Epithelial cell of proximal tubule (primary cell): ENCODE measurements at places on chromosomes 1 and 21. TPM values are rescaled to one million over a fixed set of nuclear protein-coding genes. Genes with fewer than 3 reads are reported as not detected.
A peak's percentile ranks its signal among the peaks of the same experiment; 100 is the strongest.

DNA sequence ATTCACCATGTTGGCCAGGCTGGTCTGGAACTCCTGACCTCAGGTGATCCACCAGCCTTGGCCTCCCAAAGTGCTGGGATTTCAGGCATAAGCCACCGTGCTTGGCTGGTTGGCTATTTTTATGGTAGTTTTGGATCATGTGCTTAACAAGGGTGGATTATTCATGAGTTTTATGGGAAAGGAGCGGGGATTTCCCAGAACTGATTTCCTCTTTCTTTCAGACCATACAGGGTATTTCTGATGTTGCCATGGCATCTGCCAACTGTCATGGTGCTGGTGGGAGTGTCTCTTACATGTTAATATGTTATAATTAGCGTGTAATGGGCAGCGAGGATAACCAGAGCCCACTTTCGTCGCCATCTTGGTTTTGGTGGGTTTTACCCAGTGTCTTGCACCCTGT lies 3.2 kb downstream of the TRPM2 start:
- DNase-seq, result no peak

Gene DRAM2
- total RNA-seq, result 46.4 and 53.2 TPM in 2 replicates

DNA sequence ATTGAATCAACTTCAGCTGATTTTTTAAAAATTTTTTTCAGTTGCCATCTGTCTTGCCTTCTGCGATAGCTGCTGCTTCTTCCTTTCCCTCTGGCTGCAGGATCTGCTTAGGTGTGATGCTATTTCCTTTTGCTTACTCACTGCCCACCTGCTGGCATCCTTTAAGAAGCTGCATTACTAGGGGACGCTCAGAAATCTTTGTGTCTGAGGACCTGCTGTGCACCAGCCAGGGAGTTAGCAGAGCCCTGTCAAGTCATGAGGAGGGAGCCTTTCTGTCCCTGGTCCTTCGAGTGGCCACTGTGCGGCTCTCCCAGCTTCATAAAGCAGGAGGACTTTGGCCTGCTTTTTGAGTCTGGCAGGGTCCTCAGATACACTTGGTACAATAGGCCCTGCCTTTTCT lies 327.8 kb downstream of the USH2A start:
- no peak for DNase-seq

Gene SLC2A5
- not detected in 2 replicates for total RNA-seq

DNA sequence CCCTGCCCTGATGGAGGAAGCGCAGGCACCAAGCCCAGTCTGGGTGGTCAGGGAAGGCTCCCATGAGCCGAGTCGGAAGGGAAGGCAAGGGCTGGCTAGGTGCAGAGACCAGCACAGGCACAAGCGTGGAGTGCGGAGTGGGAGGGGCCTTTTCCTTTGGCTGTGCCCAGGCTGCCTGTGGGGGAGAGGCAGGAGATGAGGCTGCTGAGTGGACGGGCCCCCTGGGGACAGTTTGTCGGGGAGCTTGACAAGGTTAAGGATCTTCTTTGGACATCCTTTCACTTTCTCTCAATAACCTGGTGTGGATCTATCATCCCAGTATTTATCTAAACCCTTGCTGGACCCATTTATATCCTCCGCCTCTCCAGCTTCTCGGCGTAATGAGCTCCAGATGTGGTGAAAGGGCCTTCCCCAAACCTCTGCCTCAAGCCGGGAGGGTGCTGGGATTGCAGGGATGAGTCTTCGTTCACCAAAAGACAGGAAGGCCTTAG lies 42.9 kb downstream of the EPHB2 start:
- no peak for DNase-seq

GRCh38 chr1:18505666-18506065 lies 24.9 kb downstream of the KLHDC7A start:
- no peak for DNase-seq

Gene MIXL1
- total RNA-seq, result 0.51 TPM in 1 of 2 replicates, not detected in the other

DNA sequence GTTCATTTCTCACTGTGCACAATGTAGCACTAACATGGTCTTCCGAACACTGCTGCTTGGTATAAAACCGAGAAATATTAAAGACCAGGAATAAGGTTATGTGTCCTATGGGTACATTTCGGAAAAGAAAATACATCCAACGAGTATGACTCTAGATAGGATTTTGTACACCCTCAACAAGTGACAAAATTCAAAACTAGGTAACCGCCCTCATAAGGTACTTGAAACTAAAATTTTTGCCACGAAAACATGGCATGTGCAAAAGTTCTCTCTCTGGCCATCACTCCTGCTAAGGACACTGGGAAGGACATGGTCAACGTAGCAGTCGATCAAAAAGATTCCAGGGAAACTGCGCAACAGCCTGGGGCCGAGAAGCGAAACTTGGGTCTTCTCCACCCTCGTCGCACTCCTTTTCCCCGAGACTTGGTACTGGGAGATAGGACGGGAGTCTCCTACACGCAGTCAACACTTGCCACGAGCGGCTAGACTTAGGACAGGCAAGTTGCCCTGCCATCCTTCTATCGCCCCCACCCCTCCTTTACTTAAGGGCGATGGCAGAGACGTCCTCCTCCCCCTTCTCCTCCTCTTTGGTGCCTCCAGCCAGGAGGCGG lies 338 bp upstream of the TOR1AIP1 start:
- no peak for DNase-seq

DNA sequence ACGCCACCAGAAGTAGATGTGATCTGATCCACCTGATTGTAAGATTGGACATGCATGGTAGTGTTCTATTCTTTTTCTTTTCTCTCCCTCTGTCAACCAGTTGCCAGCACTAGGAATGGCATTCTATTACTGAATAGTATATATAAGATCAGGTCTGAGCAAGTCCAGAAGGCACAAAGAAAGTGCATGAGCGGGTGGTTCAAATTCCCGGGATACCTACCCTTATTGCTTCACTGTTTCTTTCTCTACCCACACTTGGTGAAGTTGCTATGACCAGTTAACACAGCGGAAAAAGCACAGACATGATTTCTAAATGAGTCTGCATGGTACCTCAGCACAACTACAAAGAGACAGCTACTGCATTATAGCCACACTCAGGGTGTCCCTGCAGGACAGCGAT lies 64.0 kb downstream of the SLC9A1 start:
- no peak for DNase-seq

DNA sequence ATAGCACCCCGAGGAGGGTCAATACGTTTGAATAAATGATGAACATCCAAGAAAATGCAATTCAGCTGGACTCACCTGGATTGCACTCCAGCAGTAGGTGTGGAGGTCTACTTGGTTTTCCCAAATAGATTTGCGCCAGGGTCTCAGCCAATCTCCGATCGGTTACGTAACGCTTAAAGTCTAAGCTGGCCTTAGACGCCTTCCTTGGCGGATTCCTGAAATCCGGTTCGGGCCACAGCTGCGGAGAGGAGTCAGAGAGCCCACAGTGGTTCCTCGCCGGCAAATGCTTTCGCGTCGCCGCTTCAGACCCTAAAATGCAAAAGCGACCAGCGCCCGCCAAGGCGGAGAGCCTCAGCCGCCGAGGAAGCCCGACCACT lies 322 bp downstream of the TFB2M start:
- DNase-seq, result no peak

- no peak for DNase-seq
Measured at GRCh38 chr1:20356850-20357459, 66.3 kb downstream of the VWA5B1 start.

DNA sequence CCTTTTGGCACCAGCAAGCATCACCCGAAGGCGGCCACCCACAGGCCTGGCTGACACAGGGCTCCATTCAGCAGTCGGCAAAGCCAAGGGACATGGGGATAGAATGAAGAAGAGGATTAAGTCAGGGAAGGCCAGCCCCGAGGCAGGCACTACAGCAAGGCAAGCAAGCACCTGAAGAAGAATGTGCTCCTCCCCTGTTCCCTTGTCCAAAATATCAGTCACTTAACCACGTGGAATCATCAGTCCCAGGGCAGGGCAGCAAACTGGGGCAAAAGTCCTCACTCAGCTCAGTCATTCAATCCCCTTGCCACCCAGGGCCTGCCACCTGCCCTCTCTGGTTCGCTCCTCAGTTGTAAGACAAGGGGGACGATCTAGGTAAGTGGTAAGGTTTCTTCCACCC lies 9.3 kb downstream of the KANK4 start:
- DNase-seq, result no peak

- DNase-seq, result no peak
Measured at GRCh38 chr1:66413838-66414175, 120.1 kb upstream of the SGIP1 start.

GRCh38 chr1:29673669-29674626 lies 437.6 kb downstream of the PTPRU start:
- no peak for DNase-seq

- no peak for DNase-seq
Measured at GRCh38 chr1:220708936-220709801, 19.0 kb downstream of the C1orf115 start.

- DNase-seq, result peak; percentile 27
Measured at GRCh38 chr1:170545476-170545875, 13.5 kb downstream of the GORAB start.

Gene TSSK3
- total RNA-seq, result 0.58 TPM in 1 of 2 replicates, not detected in the other

Gene CCDC185
- total RNA-seq, result not detected in 2 replicates

Gene MYBPH
- not detected in 2 replicates for total RNA-seq

GRCh38 chr21:17231124-17231523 lies 281.7 kb upstream of the CXADR start:
- no peak for DNase-seq

Gene SLC30A10
- 0.12 TPM in 1 of 2 replicates, not detected in the other for total RNA-seq

DNA sequence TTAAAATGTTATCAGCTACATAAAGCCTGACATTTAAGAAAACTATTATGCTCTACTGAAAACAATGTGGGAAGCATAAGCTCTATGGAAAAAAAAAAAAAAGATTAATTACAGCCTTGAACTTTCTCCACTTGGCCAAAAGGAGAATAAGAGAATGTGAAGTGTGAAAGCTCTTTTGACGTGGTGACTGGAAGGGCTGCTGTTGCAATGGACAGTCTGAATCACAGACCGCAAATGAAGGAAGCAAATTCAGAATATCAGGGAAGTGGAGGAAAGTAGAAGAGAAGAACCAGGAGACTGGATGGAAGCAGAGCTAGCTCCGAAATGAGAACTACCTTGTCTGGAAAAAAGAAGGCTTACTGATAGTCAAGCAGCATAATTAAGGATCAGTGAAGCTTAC lies 106.8 kb downstream of the AK5 start:
- DNase-seq, result no peak

Gene CLCNKB
- total RNA-seq, result 0.98 TPM in 1 of 2 replicates, not detected in the other

DNA sequence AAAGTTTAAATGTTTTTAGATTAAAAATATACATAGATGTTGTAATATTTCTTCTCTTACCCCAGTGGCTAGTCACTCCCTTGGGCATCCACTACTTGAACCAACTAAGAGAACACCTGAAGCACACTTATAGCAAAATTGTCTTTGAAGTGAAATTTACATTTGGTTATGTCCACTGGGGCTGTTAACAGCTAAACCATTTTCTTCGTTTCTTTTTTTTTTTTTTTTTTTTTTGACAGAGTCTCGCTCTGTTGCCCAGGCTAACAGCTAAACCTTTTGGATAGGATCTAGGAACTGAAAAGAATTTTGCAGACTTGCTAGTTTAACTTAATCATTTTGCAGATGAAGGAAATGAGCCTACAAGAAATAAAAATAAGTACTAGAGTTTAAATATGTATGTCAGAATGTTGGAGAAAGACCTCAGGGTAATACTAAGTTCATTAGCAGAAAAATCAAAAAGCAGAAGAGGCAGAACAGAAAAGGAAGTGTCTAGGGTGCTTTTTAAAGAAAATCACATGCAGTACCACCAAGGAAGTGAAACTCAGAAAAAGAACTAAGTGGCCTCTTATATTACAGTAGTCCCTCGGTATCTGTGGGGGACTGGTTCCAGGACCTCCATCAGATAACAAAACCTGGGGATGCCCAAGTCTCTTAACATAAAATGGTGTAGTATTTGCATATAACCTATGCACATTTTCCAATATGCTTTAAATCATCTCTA lies 11.8 kb downstream of the DRAM2 start:
- no peak for DNase-seq
